ENCODE measurements at places on chromosomes 4 and X.

GRCh38 chrX:6768881-6769280, 234.0 kb upstream of the VCX3A start:
- no peak for DNase-seq

DNA sequence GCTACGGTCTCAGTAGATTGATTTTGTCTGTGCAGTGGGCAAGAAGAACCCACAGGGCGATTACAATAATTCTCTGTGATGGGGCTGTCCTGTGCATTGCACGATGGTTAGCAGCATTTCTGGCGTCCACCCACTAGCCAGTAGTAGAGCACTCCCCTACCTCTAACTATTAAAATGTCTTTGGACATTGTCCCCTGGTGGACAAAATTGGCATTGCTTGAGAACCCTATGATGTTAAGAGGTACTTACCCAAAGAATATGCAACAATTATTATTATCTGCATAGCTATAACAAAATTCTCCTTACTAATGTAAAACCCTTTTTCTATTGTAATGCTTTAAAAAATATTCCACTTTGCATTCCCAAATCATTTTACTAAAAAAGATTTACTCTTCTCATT, 109.5 kb upstream of the VCX3A start:
- DNase-seq, result no peak

- DNase-seq, result no peak
Measured at GRCh38 chrX:136260776-136261175, 9.6 kb upstream of the MAP7D3 start.

DNA sequence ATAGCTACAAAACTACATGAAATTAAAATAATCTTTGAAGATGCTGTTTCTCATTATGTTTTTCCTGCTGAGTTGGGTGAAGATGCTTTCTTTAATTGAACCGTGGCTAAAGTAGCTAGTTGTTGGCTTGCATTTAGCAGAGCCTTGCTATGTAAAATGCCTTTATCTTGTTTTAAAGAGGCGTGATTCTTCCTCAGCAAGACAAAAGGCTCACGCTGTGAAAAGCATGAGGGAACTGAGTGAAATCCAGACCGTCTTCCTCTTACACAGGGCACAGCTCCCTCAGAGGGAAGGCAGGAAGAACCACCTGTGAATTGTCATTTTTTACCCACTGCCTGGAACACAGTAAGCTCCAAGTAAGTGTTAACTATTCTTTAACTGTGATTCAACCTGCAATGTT, 39.0 kb upstream of the ZNF518B start:
- DNase-seq, result no peak

DNA sequence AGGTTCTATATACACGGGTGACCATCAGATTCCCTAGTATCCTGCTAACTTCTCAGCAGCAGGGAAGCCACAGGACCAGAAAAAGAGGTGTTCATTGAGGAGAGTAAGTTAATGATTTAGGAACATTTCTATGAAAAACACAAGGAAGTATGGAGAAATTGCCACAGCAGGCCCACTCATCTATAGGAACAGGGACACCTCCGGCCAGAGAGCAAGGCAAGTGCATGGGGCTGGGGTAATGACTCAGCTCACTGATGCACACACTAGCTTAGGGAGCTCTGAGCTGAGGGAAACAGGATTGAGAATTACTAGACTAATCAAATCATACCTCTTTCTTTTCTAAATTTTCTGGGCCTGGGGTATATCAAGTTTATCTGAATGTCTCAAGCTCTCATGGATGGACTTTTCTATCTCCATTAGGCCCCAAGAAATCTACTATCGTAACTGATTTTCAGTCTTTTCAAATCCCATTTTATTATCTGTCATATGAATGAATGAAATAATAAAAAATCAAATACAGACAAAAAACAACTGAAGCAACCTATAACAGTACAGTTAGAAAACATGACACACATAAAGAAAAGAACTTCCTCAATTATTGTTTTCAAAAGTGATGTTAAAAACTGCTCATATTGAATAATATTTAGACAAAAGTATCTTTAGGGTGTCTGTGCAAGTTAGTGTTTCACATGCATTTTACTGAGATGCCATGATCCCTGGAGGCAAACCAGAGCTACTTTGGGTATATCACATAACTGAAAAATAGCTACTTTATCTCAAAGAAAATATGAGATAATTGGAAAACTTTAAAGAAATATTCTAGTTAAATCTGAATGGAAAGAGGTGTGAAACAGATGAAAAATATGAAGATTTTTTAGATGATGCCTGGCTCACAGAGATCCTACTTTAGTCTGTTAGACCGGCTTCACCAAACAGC, 89.8 kb downstream of the FBXO8 start:
- DNase-seq, result no peak

DNA sequence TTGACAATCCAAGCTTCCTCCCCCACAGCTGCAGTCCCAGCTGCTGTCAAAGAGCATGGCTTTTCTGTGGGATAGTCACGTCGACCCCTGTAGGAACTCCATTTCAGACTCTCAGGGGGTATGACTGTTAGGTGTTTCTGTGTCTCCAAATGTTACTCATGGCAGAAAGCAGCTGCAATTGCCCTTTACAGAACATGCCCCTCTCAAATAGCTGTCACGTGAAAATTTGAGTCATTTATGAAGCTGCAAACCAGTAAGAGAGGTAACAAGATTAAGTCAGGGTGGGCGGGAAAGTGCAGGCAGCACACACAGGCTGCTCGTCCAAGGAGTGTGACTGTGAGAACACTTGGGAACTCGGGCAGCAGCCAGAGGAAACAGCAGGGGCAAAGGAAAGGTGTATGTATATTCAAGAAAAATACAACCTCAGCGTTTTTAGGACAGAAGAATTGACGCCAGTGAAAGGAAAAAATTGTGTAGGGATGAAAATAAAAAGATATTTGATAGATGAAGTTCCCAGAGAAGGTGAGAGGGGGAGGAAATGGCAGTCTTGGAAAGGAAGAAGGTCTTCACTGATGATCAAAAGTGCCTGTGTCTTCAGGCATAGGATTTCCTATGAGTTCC, 66.5 kb upstream of the TMEM184C start:
- DNase-seq, result no peak
